Fibroblast of lung (primary cell): ENCODE measurements at places on chromosomes 16 and 17. TPM values are rescaled to one million over a fixed set of nuclear protein-coding genes. Genes with fewer than 3 reads are reported as not detected.

Gene HAS3
- total RNA-seq, result 0.26 and 0.33 TPM in 2 replicates

Gene MPP2
- 1.3 and 2.1 TPM in 2 replicates for total RNA-seq

Gene CSHL1
- not detected in 2 replicates for total RNA-seq

Gene KIAA0513
- 19.5 and 22.3 TPM in 2 replicates for total RNA-seq

Gene MTHFSD
- total RNA-seq, result 13.6 and 19.3 TPM in 2 replicates

Gene EPX
- total RNA-seq, result not detected in 2 replicates
